ENCODE measurements at places on chromosomes 7 and 10.

DNA sequence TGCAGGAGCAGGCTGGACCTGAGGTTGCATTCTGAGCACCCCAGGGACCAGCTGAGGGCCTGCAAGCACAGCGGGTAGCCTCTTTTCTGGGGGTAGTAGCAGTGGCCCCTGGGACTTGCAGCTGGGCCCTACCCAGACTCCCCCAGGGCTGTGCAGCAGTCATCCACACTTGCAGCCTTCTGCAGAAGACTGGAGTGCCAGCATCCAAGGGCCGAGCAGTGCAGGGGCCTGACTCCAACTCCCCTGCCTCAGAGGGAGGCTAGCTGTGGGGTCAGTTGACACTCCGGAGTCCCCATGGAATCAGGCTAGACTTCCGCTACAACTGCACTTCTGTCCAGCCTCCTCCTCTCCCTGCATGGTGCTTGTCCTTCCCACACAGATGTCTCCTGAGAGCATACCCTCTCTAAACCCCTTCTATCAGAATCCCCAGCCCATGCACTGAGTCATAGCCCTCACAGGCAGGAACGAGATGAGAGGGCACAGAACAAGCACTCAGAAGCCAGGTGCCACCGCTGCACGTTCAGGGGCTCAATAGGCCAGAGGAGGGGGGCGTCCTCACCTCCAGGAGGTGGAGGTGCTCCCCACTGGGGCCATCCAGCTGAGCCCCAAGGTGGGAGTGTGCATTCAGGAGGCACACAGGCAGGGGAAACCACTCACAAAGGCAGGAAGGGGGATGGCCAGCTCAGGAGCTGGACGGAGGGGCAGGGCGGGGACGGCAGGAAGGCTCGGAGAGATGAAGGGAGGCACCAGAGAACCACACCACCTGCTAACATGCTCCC lies 7.5 kb downstream of the RASGEF1A start:
- no peak for DNase-seq

GRCh38 chr10:43865265-43866135 lies 216.8 kb upstream of the ZNF32 start:
- DNase-seq: no peak

- no peak for DNase-seq
Observed at GRCh38 chr7:150989456-150989855, 1.4 kb upstream of the NOS3 start.

- no peak for DNase-seq
Observed at GRCh38 chr10:118873738-118874105, 119.0 kb upstream of the CACUL1 start.

GRCh38 chr10:128716181-128716580 lies 590.0 kb upstream of the MKI67 start:
- DNase-seq: no peak

DNA sequence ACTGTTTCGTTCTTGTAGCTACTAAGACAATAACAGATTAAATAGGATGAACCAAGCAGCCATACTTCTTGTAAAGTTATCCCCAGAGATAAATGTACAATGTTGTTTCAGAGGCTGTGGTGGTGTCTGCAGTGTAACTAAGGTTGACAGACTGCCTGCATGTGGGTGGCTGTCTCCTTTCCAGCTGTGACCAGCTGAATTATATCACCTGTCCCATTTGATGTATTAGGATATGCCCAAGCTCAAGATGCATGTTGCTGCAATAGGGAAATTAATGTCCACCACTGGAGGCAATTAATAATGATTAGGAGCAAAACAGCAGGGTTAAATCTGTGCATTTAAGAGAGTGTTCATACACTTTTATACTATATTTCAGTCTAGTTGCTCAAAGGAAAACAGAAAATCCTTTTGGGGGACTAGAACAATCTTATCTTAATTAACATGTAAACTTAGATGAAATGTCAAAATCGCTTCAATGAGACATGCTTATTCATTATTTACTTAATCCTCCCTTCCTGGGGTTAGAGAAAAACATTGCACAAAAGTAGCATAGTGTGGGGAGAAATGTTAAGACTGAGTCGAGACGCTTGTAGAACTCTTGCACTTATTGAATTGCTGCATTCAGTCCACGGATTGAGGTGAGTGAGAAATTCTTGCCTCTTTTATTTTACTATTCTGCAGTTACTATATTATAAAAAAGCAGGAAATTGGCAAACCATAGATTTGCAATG lies 269.0 kb downstream of the SNX10 start:
- no peak for DNase-seq

GRCh38 chr10:123527151-123527550 lies 139.0 kb upstream of the GPR26 start:
- DNase-seq: no peak

GRCh38 chr7:128378637-128379036 lies 17.1 kb upstream of the PRRT4 start:
- no peak for DNase-seq

- DNase-seq: no peak
Observed at GRCh38 chr10:128017822-128018221, 108.4 kb downstream of the MKI67 start.

- no peak for DNase-seq
Observed at GRCh38 chr7:38751416-38751815, 120.2 kb upstream of the AMPH start.

GRCh38 chr10:116756277-116756676 lies 13.9 kb upstream of the HSPA12A start:
- DNase-seq: no peak

DNA sequence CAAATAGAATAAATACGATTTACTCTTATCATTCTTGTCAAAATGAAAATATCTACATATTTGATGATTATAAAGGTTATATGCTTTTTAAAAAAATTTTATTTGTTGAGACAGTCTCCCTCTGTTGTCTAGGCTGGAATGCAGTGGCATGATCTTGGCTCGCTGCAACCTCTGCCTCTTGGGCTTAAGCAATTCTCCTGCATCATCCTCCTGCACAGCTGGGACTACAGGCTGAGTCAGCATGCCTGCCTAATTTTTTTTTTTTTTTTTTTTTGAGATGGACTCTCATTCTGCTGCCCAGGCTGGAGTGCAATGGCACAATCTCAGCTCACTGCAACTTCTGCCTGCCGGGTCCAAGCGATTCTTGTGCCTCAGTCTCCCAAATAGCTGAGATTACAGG lies 48.9 kb downstream of the PUS7 start:
- DNase-seq: no peak

DNA sequence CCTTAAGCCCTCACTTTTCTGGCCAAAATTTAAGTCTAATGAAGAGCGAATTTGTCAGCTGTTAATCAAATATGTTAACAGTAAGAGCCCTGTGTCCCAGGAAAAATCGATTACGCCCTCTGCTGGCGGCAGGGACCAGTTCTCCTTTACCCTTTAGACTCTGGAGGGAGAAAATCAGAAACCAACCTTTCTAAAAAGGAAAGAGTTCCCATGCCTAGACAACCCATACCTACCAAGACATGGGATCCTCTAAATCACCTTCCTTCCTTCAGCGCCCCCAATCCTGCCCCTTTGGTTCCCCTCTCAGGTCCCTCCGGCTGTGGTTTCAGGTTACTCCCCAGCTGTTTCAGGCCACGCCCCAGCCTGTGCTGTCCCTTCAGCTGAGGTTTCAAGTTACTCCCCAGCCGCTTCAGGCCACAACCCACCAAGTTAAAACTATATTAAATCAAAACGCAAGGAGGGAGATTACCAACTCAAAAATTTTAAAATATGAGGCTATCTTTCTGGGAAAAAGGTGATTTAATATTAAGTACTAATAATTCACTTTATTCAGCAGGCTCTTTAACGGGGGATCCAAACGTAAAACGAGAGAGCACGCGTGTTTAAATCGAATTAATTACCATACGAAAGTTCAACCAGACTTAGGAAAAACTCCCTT lies 1.4 kb upstream of the AKR1B15 start:
- peak; percentile 50 for DNase-seq

GRCh38 chr7:99375070-99375807 lies 709 bp downstream of the ARPC1B start:
- peak; percentile 55 for DNase-seq

GRCh38 chr7:88278881-88279280 lies 27.8 kb downstream of the STEAP4 start:
- DNase-seq: no peak

DNA sequence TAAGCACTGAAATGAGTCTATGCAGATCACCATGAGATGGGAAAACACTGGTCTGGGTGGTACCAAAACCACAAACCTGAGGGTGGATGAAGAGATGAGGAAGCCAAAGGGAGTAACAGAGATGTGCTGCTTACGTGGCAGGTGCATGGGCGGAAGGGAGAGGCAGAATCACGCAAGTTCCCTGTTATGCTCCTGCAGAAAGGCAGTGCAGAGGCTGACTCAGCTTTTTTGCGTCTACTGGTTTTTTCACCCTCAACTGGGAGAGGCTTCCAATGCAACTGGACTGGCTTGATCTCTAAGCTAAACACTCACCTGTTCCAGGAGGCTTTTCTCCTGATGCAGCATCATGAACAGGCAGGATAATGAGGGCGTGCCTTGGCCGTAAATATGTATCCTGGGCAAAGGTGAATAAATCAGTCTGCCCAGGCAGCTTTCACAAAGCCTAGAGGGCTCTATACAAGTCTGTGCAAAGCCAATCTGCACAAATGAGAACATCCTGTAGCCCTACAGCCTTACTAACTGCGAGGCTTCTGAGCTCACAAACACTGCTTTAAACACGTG lies 95.4 kb upstream of the AFAP1L2 start:
- DNase-seq: peak; percentile 16

DNA sequence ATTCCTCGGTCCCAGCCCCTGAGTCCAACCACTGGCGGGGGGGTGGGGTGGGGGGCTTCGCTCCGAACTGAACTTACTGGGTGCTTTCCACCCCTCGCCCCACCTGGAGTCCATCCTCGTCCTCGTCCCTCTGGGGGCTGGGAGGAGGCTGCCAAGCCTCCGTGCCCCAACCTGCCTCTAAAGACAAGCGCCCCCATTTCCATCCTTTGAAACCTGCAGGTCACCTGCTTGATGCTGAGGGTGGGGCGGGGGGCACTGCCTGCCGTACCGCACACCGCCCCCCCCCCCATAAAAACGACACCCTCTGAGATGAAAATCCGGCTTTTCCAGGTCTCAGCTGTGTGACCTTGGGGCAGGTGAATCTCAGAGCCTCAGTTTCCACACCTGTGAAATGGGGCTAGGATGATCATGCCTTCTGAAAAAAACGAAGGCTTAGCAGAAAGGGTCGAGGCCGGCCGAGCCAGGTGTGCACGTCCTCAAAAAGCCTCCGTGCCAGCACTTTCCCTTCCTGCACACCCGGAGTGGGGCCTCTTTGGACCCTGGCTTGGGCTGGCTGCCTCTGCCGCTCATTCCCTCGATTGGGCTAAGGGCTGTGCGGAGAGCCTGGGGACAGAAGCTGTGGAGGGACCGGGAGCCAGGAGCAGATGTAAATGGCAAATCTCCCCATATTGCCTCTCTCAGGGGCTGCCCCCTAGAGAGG lies 967 bp downstream of the ELFN1 start:
- DNase-seq: no peak

DNA sequence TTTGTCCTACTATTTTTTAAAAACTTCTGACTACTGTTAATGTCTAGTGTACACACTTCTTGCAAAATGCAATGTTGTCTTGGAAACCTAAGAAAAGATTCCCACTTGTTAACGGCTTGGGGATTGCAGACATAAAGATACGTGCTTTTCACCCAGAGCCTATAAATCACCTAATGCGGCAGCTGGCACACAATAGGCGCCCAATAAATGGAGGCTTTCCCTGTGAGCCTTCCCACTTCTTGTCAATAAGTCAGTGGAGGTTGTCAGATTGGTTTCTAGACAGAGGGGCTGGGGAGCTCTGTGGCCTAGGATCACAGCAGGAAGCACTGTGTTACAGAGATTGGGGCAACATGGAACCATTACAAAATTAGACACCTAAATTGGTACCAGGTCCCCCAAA lies 74.7 kb downstream of the VSTM4 start:
- no peak for DNase-seq

- no peak for DNase-seq
Observed at GRCh38 chr10:125602825-125603224, 80.1 kb downstream of the TEX36 start.

- DNase-seq: no peak
Observed at GRCh38 chr7:36040679-36041078, 112.4 kb upstream of the EEPD1 start.

- DNase-seq: no peak
Observed at GRCh38 chr10:11183015-11183414, 165.3 kb downstream of the CELF2 start.

GRCh38 chr7:68247126-68247525 lies 1250.5 kb downstream of the TYW1 start:
- no peak for DNase-seq

DNA sequence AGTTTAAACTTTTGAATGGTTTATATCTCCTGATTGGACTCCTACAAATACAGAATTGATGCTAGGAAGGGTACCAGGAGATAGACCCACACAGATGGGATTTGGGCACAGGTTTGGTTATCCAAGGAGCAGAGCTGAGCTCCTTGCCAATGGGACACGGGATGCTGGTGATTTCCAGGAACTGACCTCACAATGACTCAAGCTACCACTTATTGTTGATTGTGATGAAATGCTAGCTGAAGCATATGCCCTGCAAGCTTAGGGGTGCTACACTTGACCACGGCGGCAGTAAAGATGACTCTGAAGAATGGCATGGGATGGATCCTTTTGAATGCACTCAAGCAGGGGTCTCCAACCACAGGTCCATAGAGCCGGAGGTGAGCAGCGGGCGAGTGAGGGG lies 45.5 kb upstream of the VKORC1L1 start:
- DNase-seq: no peak

- no peak for DNase-seq
Observed at GRCh38 chr10:78716043-78716660, 352.6 kb upstream of the ZMIZ1 start.

- no peak for DNase-seq
Observed at GRCh38 chr7:7662527-7662926, 22.0 kb downstream of the UMAD1 start.

GRCh38 chr10:47207281-47207615 lies 92.7 kb upstream of the GDF10 start:
- peak; percentile 26 for DNase-seq

- DNase-seq: no peak
Observed at GRCh38 chr10:100960251-100960650, 9.1 kb upstream of the SEMA4G start.

GRCh38 chr10:5550621-5551530 lies 26.1 kb downstream of the CALML3 start:
- no peak for DNase-seq

DNA sequence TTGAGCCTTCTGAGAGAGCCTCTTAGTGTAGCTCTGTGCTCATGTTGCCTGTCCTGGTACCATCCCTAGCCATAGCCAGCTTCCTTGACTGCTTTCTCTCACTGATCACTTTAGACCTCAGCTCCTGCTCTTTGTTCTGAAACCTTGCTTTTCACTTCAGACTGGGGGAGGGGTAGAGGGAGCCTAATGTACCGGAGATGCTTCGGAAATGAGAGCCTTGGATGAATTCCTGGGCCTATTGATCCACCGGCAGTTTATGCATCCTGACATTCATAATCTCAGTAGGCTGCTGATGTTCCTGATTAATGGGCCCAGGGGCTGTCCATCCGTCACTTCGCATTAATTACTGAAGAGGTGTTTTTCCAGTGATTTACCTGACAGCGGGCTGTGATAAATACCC lies 38.8 kb downstream of the R3HCC1L start:
- no peak for DNase-seq

All from stimulated activated naive CD4-positive, alpha-beta T cell (primary cell).